ENCODE measurements at places on chromosomes 3 and 15. TPM values are rescaled to one million over a fixed set of nuclear protein-coding genes. Genes with fewer than 3 reads are reported as not detected.

DNA sequence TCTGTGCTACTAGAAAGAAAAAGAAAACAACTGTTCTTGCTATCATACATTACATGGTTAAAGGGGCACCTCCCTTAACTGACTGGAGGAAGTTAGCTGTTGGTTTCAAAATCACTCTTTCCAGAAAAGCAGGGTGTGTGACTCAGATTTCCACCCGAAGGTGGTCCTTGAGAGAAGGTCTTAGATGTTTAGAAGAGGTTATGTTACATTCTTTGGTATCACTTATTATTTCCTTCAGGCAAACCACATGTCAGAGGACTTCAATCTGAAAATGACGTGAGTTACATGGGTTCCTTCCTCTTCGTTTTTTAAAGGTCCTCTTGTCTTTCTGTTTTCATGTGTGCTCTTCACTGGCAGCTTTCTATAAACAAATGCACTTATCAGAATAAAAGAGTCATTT is 307.9 kb upstream of the CBLB start:
- no peak for DNase-seq

- DNase-seq: no peak
Observed at GRCh38 chr3:16666206-16666605, 61.0 kb upstream of the DAZL start.

DNA sequence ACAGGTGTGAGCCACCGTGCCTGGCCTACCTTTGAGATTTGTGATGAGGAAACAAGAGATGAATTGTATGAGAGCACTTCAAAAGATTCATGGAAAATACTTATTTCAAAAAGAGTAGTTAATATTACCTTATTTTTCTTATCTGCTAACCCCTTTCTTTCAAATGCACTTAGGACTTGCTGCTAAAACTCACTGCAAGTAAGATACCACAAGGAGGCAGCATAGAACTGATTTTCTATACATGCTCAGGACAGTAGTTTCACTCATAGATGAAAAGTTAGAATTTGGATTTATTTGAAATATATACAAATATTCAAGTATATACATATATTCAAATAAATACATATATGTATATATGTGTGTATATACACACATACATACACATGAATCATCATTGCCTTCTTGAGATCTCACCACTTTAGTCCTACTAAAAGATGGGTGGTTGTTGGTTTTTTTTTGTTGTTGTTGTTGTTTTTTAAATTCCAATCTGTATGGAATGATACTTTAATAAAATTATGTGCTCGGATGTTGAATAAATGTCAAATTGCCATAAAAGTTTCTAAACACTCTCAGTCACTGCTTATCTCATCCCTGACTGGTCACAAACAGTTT is 2.4 kb downstream of the CCNDBP1 start:
- DNase-seq: no peak

GRCh38 chr3:150443331-150443741 is 35.2 kb downstream of the TSC22D2 start:
- DNase-seq: no peak

- DNase-seq: no peak
Observed at GRCh38 chr15:58403581-58403980, 28.2 kb upstream of the LIPC start.

DNA sequence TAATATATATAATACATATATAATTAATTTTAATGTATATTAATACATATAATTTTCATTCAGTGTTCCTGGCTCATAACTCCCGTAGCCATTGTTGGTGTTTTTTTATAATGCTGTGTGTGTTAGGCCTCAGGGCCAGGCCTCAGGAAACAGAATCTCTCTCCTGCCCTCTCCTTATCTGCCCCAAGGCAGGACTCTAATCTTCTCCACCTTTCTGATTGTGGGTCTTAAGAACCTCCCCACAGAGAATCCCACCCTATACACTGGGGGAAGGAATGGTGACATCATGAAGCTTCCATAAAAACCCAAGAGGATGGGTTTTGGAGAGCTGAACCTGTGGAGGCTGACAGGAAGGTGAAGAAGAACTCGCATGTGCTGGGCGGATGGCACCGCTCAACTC is 4.0 kb upstream of the FMN1 start:
- DNase-seq: no peak

- DNase-seq: no peak
Observed at GRCh38 chr3:53550005-53550620, 55.7 kb downstream of the CACNA1D start.

- DNase-seq: no peak
Observed at GRCh38 chr15:99433026-99433756, 132.6 kb upstream of the MEF2A start.

- DNase-seq: no peak
Observed at GRCh38 chr3:56219894-56220805, 248.1 kb downstream of the ERC2 start.

DNA sequence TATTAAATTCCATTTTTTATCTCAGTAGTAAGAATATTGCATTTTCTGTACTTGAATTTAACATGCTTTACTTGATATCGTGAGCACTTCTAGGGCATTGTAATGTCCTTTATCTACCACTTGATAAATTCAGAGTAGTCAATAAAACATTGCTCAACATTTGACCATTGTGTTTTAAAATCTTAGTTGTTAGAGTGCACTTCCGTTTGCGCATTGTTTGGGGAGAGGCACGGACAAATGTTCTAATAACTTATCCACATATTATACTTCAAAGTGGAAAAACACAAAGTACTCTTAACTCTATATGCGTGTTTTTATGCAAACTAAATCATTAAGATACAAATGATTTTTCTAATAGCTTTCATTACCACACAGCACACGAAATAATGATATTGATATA is 419 bp downstream of the FAM227B start:
- DNase-seq: no peak

The ANKUB1 gene
- not detected for total RNA-seq

The CA12 gene
- total RNA-seq: 0.74 TPM

The ILDR1 gene
- total RNA-seq: 0.20 TPM

The IL17RB gene
- 3.1 TPM for total RNA-seq

The GABRR3 gene
- not detected for total RNA-seq

The CEP63 gene
- 35.1 TPM for total RNA-seq

The LYZL4 gene
- total RNA-seq: not detected

All from left ventricle myocardium superior (tissue), 1 donor.